ENCODE measurements at places on chromosomes 1 and 21.

GRCh38 chr1:42922687-42923366, 35.8 kb downstream of the SLC2A1 start:
- DNase-seq = no peak

DNA sequence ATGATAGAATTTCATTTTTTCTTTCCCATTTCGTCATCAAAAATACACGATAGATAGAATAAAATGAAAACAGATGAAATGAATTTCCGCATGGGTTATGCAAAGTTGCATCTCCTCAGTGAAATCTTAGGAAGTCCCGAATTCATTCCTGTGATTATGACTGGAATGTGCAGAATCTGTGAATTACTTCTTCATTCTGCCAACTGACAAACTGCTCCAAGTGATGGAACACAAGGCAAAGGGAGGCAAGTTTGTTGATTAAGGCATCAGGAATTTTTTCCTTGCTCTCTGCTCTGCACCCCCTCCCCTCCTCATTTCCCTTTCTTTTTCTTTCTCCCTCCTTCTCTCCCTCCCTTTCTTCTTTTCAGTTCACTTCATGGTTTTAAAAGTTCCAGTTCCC, 37.0 kb upstream of the ADGRL4 start:
- DNase-seq = no peak

DNA sequence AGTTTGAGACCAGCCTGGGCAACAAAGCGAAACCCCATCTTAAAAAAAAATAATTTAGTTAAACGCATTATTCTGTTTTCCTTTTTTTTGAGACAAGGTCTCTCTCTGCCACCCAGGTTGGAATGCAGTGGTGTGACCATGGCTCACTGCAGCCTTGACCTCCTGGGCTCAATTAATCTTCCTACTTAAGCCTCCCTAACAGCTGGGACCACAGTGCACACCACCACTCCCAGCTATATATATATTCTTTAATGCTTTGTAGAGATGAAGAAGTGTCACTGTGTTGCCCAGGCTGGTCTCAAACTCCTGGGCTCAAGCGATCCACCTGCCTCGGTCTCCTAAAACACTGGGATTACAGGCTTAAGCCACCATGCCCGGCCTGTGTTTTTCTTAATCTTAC, 7.7 kb upstream of the KLF17 start:
- DNase-seq = no peak

- no peak for DNase-seq
These were observed 29.2 kb downstream of the NID1 start for GRCh38 chr1:236035681-236036101.

DNA sequence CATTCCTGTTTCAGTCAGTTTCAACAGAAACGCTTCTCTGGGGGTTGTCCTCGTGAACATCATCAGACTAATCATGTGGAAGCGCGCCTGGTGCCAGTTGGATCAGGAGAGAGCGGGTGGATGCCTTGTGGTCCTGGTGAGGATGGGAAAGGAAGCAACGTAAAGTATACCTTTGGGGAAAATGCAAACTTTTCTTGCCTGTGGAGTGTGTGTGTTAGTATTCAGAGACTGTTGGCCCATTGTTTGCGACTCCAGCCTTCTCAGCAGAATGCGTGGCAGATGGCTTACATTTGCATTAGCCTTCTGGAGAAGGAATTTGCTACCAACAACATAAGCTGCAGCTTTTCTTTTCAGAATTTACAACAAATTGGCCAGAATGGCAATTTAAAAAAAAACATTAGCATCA, 173.9 kb downstream of the RWDD3 start:
- DNase-seq = no peak

GRCh38 chr1:119635811-119636390, 12.2 kb downstream of the ZNF697 start:
- no peak for DNase-seq

GRCh38 chr1:164836614-164837018, 277.6 kb downstream of the PBX1 start:
- no peak for DNase-seq

DNA sequence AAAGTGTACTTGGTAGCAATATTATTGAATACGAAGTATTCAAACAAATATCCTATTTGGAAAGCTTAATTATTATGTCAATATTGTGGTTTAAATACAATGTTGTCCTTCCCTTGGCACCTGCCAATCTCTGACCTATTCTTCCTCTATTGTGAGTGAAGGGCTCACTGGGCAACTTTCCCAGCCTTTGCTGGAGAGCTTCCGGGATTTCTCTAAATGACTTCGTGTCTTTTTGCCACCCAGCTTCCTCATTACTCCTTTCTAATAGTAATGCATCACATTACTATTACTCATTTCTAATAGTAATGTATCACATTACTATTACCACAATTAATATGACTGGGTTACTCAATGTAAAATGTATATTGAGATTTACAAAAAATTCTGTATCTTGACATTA, 880.6 kb downstream of the BRINP3 start:
- DNase-seq = no peak

- no peak for DNase-seq
These were observed 27.8 kb upstream of the CCSAP start for GRCh38 chr1:229370601-229371021.

DNA sequence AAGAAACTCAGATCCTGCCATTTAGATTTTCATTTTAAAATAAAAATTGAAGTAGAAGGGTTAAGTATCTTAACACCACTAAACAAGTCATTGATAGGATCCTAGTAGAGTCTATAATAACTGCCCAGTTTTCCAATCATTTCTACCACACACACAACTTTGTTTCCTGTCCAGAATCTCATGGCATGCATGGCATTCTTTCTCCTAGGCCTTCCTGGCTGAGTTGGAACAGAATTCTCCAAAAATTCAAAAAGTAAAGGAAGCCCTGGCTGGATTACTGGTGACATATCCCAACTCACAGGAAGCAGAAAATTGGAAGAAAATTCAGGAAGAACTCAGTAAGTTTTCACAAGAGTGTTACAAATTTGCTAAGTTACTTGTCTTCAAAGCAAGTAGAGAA, 111.4 kb upstream of the BMP8A start:
- DNase-seq = no peak

GRCh38 chr1:170791941-170792340, 128.0 kb downstream of the PRRX1 start:
- no peak for DNase-seq

DNA sequence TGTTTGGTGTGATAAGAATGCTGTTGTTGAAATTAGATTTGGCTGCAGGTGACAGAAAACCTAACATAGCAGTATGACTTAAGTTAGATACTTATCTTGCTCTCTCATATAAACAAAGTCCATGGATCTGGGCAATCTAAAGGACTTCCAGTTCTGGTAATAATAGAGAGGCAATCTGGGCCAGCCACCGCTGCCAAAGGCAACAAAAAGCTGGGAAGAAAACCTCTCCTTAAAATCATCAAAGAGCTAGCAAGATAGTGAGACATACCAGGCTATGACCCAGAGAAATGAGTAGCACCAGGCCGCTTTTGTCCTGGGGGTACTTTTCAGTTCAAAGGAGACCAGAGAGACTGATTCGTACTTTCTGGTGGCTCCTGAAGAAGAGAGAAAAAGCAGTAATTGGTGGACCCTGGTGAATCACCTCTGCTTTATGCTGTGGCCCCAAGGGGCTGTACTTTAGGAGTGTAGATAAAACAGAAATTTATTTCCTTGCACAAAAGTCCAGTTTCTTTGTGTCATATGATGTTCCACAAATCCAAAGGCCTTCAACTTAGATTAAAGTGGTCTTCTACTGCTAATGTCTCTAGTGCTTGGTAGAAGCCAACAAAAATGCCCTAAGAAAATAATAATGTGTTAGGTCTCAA, 125.4 kb downstream of the TBX19 start:
- DNase-seq = no peak

- DNase-seq = no peak
These were observed at the start of gene ZNF436 for GRCh38 chr1:23369335-23370013. Gene ZNF436 (minus strand): TSS chr1:23369836. CDS start chr1:23368005, 1,831 bp downstream.

DNA sequence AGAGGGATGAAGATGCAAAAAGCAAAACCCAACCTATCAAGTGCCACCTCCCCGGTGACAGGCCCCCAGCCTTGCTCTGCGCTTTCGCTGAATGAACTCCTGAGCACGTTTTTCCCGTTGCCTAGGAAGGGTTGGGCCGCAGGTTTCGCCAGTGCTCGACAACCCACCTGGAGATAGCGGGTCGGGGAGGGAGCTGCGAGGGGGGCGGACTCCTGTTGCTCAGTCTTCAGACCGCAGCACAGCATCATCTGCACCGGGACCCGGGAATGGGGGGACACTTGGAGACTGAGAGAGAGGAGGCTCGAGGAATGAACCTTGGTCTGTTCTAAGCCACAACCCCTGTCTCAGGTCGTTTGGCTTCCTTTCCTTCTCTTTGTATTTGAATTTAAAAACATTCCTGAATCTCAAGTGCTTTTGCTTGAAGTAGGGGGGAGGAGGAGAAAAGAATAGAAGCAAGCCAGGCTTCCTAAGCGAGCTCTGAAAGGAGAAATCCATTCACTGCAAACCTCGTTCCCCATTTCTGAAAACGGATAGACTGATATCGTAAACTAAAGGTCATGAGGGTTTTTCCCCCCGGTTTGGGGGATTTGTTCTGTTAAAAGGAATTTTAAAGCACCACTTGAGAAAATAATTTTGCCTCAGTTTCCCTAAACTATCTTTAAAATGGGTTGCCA, 1.2 kb downstream of the AK5 start:
- no peak for DNase-seq

DNA sequence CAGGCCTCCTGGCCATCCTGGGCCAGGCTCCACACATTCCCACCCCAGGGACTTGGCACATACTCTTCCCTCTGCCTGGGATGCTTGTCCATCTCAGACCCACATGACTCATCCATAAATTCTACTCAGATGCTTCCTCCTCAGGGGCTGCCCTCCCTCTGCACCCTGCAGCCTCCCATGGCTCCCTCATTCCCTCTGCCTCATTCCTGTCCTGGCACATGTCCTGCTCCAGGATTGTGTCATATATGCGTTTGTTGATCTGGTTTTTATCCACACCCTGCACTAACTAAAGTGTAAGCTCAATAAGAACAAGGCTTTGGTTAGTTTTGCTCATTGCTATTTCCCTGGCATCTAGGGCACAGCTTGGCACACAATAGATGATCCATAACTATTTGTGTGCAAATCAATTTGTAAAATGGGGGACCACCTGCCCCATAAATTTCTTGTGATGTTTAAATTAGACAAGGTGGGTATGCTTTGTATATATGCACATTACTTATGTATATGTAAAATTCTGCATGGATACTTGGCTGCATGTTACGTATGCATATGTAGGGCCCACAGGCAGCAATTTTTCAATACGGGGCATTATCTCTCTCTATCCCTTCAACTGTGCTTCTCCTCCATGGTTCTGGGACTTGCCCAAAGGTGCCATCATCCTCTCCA, 191.4 kb downstream of the PTPRU start:
- no peak for DNase-seq

DNA sequence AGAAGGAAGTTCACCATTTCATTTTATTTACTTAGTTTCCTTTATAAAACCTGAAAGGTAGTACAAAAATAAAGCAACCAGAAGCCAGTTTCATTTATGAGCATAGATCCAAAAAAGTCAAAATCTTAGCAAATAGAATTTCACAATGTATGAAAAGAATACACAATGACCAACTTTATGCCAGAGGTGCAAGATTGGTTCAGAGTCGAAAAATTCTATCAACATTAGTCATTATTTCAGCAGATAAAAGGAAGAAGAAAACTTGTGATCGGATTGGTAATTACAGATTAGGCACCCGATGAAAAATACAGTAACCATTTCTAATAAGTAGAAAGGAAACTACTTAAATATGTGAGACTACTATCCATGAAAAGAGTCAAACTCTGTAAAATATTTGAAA, 89.1 kb downstream of the ITSN1 start:
- no peak for DNase-seq

DNA sequence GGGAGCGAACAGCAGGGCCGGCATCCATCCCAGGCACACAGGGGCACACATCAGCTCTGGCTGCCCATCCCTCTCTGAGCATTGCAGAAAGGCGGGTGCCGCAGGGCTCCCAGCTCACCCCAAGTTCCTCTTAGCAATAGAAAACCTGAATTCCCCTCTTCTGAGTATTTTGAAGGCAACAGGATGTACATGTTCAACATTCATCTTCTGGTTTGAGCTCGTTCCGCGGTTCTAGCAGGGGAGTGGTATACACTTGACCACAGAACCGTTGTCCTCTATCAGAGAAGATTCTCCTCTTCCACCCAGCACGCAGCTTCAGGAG, 23.6 kb downstream of the ACTA1 start:
- DNase-seq = no peak
